ENCODE measurements at places on chromosomes 2 and 18.

GRCh38 chr2:24771764-24772586 lies 21.2 kb downstream of the PTRHD1 start:
- DNase-seq, result no peak

DNA sequence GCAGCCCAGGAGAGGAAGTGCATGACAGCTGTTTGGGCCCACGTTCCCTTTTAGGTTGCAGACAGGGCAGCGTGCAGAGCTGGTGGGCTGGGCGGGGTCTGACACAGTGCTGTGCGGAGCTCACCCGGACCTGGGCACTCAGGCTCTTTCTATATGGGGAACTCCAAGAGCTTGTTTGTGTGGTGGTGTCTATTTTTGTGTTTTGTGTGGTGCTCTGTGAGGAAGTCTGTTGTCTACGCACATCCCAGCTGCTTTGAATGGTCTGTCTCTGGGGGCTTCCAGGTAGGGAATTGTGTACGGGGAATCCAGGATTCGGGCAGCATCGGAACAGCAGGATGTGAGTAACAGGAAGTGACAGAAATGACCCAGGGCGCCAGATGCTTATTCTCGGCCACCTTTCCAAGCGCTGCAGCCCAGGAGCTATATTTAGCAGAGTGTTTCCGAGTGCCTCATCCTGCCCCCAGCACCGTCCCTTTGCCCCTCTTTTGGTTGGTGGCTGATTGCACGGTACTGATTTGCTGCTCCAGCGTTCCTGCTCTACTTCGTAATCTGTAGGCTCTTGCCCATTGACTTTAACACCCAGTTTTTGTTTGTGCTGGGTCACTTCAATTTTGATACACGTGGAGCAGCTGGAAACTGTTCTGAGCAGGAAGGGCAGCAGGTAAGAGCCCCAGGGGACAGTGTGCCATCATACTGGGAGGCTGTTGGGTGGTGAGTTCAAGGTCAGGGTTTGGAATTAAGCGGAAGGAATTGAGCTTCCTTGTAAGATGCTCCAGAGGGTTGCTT lies 64.7 kb downstream of the DGKD start:
- peak; percentile 47 for DNase-seq

- no peak for DNase-seq
These were observed 154.1 kb downstream of the EN1 start for GRCh38 chr2:118693287-118693822.

DNA sequence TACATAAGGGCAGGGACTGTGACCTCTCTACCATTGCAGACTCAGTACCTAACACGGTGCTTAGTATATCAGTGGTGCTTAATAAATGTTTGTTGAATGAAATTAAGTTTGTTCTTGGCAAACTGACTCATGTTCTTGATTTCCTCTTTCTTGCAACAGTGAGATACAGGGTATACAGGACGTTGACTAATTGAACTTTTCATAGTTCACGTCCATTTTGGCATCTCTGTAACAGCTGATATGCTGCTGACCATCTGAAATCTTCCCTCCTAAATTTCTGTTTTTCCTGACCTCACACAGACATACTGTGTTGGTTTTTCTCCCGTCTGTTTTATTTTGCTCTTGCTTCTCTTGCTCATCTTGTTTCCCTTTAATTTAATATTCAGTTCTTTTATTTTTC lies 44.2 kb downstream of the LHCGR start:
- no peak for DNase-seq

DNA sequence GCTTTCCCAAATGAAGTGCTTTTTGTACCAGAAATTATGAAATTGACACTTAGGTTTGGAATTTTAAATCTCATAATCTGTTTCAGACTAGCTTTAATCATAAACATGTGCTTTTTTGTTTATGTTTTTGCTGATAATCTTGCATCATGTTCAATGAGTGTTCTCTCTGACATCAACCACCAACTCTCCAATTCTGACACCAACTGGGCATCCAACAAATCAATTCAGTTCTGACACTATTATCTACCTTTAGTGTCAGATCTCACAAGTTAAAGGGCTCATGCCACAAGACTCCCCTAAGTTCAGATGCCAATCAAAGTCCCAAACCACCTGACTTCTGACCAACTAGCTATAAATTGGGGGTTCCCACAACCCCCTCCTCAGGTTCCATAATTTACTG lies 19.6 kb downstream of the PELI1 start:
- no peak for DNase-seq

DNA sequence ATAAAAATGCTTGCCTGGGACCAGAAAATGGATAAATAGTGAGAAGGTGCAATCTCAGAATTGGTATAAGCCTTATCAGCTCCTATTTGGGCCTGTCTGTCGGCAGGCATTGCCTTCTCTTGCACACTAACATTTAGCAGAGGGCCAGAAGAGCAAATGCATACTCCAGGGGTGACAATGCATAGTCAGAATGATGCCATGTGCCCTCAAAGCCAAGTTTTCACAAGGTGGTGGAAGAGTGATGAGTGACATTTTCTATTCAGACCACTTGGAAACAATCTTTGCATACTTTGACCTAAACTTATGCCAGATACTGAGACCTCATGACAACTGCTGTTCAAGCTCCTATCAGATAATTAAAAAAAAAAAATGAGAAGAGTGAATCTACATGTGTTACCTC lies 276.3 kb downstream of the SETBP1 start:
- DNase-seq, result no peak

DNA sequence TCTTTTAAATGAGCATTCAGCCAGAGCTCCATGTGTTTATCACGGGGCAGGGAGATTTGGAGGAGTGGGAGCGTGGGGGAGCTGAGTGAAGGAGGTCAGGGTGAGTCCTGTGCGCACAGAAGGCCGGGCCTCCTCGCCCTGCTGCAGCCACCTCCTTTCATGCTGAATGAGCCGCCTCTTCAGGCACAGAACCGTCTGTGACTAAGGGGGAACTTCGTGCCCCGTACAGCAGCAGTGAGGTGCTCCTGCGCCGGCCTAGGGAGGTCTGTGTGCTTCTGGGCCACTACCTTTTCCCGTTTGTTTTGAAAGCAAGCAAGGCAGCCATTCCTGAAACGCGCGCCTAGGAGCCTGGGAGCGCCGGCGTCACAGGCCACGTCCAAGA lies 27.1 kb upstream of the ZNF516 start:
- DNase-seq, result no peak

GRCh38 chr2:20623241-20623640 lies 27.7 kb downstream of the HS1BP3 start:
- DNase-seq, result no peak

DNA sequence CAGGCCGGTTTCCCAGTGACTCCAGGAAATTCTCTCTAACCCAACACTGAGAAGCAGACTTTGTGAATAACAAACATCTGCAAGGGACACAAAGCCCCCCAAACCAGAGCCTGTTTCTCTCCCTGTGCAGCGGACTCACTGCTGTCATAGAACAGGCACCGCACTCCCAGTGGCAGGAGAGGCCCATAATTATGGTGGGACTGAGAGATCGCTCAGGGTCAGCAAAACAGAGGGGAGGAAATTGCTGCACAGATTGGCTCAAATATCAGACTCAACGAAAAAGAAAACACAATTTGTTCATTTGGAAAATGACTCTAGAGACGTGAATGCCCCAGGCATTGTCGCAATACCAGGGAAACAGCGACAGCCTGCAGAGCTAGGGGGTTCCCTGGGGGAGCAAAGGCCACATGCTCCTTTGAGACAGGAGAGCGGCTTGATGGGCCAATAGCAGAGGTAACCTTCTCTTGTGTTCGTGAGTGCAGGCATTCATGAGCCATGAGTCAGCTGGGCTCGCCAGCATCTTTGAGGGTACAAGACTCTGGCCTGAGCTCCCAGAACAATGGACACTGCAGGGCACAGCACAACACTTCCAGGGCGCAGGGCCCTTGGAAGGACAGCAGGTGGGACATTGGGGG lies 143.3 kb upstream of the KLHL29 start:
- DNase-seq, result no peak

DNA sequence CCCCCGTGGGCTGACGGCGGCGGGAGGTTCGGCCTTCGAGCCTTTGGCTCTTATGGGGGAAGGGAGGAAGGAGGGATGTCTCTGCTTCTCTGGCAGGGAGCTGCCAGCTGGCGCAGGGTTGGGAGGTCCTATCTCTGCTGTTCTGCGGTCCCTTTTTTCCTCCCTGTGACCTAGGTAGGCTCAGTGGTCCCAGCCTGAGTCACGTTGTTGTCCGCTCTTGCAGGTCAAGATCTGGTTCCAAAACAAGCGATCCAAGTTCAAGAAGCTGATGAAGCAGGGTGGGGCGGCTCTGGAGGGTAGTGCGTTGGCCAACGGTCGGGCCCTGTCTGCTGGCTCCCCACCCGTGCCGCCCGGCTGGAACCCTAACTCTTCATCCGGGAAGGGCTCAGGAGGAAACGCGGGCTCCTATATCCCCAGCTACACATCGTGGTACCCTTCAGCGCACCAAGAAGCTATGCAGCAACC lies 2.5 kb downstream of the DLX1 start:
- DNase-seq, result no peak

- DNase-seq, result no peak
These were observed 43.3 kb downstream of the PLEKHB2 start for GRCh38 chr2:131148426-131148825.

DNA sequence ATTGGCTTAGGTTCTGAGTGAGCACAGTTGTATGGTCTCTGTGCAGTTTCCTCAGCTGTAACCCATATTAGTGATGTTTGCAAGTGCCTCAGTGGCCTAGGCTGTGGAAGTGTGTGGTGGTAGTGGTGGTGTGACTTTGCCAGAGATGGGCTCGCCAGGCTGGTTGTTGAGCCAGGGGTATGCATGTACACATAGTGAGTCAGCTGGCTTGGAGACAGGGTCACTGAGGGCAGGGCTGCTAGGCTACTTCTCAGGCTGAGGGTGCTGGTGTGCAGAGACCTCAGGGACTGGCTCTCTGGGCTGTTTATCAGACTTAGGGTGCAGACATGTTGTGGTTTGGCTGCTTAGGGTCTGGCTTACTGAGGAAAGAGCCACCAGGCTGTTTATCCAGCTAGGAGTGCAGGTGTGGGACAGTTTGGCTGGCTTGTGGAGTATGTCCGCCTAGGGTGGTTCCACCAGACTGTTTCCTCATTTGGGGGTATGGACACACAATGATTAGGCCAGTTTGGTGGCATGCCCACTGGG lies 15.0 kb downstream of the APLF start:
- DNase-seq, result no peak

DNA sequence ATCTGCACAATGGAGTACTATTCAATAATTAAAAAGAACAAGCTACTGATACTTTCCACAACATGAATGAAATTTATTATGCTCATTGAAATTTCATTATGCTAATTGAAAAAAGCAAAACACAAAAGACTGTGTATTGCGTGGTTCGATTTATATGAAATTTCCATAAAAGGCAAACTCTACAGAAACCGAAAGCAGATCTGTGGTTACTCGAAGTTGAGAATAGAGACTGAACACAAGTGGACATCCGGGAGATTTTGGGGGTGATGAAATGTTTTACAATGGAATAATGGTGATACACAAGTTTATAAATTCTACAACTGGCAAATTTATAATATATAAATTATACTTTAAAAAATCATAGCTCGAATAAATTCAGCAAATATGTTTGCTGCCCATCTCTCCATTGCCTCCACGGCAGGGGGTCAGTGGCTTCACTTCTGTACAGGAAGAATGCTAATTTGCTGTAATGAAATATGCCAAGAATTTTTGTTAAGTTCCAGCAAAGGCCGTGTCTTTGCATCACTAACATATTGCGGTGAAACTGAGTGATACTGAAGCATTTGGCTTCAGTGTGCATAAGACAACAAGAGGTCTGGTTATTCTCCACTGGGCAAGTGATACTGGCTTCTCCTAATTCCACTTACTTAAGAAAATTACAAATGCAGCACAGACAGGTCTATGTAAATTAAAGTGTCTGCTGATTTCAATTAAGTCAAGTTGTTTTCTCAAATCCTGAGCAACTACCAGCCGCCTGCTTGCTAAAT lies 96.7 kb downstream of the TMEM163 start:
- no peak for DNase-seq

DNA sequence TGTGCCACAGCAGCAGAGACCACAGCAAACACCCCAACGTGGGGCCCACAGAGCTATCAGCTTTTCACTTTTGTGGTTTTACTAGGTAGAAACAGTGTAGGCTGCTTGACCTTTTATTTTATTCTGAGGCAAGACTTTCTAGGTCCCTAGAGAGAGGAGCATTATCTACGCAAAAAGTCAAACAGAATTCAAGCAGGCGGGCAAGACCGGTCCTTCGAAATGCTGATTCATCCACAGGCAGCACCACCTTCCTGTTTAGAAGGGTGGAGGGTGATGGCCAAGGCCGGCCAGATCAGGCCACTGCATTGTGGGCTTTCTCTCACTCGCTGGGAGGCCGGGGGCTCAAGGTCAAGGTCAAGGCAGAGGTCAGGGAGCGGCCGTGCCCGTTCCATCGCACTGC lies 573.0 kb downstream of the GALR1 start:
- DNase-seq, result no peak

DNA sequence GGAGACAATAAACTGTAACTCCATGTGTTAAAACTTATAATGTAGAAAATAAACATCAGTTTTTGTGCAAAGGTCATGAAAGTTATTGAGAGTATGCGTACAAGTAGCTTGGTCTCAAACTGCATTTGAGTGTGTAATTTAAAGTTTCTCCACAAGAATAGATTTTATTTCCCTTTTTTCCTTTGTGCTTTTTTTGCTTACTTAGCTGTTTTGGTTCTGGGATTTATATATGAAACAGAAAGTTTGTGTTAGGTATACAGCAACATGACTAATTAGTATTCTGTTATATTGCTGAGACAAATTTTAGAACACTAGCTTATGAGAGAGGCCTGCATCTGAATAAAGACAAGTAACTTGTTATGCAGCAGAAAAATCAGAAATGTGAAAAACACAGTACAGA lies 67.5 kb downstream of the GTF2A1L start:
- no peak for DNase-seq

DNA sequence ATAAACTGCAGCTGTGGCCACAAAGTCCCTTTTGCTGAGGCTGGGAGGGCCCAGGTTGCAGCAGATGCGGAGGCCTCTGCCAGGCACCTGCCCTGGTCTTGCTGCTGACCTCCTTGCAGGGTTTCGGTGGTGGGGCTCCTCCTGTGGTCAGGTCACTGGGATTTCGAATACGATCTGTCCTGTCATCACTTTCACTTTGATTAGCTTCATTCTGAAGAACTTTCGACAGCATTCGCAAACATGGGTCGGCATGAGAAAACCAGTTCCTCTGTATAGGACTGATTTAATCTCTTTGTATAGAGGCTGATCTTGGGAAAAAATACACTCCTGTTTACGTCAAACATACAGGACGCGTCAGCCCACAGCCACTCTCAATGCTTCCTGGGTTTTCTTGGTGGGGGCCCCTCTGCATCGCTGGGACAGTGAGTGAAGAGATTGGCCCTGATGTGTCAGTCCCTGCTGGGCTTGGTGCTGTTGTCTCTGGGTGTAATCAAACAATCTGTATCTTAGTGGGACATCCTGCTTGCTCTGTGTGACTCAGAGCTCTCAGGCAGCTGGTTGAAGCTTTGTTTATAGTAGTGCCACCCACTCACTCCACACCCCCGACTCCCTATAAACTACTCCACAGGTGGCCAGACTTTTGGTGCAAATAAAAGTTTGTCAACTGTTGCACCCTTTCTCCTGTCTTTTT lies 209.4 kb upstream of the CXCR4 start:
- DNase-seq, result peak; percentile 49

- no peak for DNase-seq
These were observed 117.5 kb upstream of the NCKAP5 start for GRCh38 chr2:133685636-133686215.
